Right lung (tissue), 10 donors: ENCODE measurements at places on chromosomes 3 and 15. TPM values are rescaled to one million over a fixed set of nuclear protein-coding genes. Genes with fewer than 3 reads are reported as not detected.

DNA sequence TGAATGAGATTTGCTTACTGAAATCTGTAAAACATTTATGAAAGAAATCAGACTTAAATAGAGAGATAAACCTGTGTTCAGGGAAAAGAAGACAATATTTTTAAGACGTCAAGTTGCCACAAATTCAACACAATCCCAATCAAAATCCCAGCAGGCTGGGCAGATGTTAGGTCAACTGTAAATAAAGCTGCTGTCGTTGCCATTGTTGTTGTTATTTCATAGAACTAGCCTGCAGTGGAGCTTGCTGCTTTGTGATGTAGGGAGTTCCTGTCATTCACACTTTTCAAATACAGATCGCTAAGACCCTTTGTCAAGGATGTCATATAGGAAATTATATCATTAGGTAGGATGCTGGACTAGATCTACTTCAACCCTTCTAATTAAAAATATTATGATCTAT, 123.1 kb downstream of the NEO1 start:
- no peak for DNase-seq

GRCh38 chr15:77409259-77410156, 10.4 kb downstream of the PEAK1 start:
- DNase-seq, result no peak

The NR1I2 gene
- 0.63 TPM for polyA plus RNA-seq

The SGO1 gene
- polyA plus RNA-seq, result 16.9 TPM

DNA sequence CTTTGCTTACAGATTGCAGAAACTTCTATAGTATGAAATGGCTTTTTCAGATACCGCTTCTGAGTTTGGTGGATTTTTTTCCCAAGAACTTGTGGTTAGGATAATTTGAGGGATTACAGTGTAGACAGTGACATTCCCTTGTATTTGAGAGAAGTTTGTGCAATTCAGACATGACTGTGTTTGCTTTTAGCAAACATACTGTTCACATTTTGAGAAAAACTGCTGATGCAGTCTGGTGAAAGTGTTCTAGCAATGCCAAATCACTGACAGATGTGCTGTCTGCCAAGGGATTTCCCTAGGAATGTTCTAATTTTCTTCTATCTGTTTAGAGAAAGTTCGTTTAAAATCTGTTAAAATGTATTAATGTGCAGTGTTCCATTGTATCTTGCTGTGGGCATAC, 652.6 kb downstream of the FHIT start:
- no peak for DNase-seq

The PLXNA1 gene
- 31.7 TPM for polyA plus RNA-seq

The FOXB1 gene
- polyA plus RNA-seq, result not detected

GRCh38 chr3:66153481-66154443, 67.0 kb upstream of the SLC25A26 start:
- DNase-seq, result peak; percentile 18

- DNase-seq, result no peak
Measured at GRCh38 chr3:86793786-86794185, 197.2 kb downstream of the VGLL3 start.

DNA sequence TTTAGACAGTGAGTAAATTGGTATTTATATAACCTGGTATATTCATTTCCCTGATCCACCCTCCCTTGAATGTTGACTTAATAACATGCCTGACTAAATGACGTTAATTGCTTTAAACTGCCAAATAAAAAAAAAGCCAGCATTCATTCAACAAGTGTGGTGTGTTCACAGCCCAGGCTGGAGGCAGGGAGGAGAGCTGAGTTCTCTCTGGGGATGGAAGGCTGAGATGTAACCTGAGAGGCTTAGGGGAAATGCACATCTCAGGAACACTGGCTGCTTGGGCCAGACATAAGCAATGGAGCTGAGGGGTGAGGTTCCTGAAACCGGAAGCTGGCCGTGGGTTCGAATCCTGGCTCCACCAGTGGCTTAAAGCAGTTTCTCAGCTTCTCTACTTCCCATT, 17.3 kb downstream of the CACNA2D3 start:
- DNase-seq, result no peak
